ENCODE measurements at places on chromosomes 5 and 9. TPM values are rescaled to one million over a fixed set of nuclear protein-coding genes. Genes with fewer than 3 reads are reported as not detected.

MRRF gene
- 38.5 TPM for total RNA-seq

LTC4S gene
- 10.6 TPM for total RNA-seq

ZFP2 gene
- 2.2 TPM for total RNA-seq

DNA sequence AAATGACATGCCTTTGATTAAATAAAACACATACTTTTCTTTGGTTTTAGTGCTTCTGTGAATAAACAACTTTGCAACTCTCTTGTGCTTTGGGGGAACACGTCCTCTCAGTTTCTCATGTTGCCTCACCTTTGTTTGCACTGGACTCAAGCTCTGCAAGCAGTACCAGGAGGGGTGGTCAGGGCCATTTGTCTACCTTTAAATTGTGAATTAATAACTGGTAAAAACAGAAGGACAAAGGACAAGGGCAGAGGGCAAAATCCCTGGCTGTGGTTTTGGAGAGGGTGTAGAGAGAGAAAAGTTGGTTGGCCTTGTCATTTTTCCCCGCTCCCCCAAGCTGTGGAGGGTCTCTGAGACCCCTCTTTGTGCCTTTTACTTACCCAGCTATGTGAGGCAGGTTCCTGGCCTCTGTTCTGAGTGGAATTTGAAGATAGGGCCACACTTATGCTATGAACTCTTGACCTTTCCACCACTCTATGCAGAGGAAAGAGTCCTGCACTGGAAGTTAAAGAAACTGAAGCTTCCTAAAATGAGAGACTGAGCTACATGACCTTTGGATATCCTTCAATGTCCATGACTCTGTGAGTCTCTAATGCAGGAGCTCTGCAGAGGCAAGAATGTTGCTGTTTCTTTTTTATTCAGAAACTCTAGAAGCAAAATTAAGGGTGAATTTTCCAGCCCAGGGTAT lies 55.1 kb upstream of the MOCS2 start:
- no peak for DNase-seq

All from vagina (tissue), 2 donors.